ENCODE measurements at places on chromosomes 3 and 15.

- peak; percentile 9 for DNase-seq
Measured at GRCh38 chr15:63922261-63922904, 88.6 kb upstream of the HERC1 start.

DNA sequence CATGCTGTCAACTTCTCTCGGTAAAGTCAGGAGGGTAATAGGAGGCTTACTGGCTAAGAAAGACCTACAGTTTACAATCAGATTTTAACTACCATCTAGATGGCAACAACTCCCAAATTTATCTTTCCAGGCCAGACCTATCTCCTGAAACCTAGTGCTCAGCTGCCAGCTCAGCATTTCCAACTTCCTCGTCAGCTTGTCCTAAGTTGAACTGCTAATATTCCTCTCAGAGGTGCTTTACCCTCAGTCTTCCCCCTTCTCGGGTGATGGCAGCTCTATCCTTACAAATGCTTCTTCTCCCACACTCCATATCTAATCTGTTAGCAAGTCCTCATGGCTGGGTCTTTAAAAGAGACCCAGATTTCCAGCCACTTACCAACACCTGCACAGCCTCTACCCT, 36.9 kb upstream of the UBE2E2 start:
- DNase-seq = no peak

DNA sequence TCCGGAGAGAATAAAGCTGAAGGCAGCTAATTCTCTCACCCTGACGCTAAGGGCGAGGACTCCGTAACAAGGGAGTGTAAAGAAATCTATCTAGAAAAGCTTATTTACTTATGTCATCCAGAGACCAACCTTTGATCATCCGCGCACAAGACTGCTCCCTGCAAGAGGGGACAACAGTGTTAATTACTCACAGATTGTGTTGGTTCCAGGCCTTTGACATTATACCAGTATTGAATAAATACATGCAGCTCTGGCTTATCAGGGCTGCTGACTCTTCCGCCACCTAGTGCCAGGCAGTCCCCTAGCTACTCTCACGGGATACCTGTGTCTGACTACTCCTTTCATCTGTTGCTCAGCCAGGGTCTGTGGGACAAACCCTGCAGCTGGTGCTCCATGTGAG, 211.7 kb downstream of the DTWD1 start:
- DNase-seq = peak; percentile 21

DNA sequence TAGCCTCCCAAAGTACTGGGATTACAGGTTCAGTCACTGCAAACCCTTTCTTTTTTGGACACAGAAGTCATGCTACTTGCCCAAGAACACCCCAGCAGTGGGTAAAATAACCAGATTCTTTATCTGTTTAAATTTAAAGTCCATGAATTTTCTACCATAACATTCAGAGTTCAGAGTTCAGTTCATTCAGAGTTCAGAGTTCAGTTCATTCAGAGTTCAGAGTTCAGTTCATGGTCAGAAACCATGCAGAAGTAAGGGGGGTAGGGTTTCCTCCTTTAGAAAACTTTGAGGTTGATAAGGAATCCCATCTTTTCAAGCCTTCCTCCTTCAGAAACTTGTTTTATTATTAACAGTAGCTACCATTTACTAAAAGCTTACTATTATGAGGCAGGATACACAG, 43.2 kb downstream of the RAF1 start:
- DNase-seq = no peak

- no peak for DNase-seq
Measured at GRCh38 chr3:193851941-193852674, 259.1 kb downstream of the OPA1 start.

- DNase-seq = no peak
Measured at GRCh38 chr3:169344465-169344864, 319.0 kb downstream of the MECOM start.

GRCh38 chr3:161672478-161672877, 175.9 kb downstream of the OTOL1 start:
- DNase-seq = no peak

DNA sequence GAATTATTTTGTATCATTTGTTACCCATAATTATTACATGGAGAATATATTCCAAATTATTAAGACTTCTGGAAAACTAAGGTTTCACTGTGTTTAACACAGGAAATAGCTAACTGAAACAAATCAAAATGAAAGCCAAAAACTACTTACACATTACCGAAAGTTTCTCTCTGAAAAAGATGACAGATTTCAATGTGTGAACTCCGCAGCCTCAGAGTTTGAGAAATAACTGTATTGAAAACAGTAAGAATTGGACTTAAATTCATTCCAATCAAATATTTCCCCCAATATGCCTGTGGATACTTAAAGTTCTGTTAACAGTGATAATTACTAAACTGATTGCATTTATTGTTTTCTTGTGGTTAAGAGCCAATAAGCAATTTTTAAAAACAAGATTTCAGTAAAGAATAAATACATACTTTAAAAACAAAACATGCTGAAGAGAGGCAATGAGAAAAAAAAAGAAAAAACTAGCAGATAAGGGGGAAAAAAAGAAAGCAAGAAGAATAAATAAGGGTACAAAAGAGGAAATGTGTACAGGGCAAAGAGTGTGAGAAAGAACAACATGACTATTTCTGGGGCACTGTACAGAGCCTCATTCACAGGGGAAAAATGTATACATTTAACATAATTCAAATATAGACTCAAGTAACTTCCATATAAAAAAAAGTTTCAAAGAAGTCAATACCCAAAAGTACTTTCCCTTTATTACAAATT, 30.7 kb downstream of the DENND4A start:
- DNase-seq = no peak

GRCh38 chr3:111915905-111916304, 56.8 kb downstream of the PHLDB2 start:
- peak; percentile 69 for DNase-seq

- DNase-seq = peak; percentile 64
Measured at GRCh38 chr3:99131876-99132275, 230.4 kb upstream of the DCBLD2 start.

- DNase-seq = peak; percentile 70
Measured at GRCh38 chr3:67635257-67635656, 19.2 kb downstream of the SUCLG2 start.

DNA sequence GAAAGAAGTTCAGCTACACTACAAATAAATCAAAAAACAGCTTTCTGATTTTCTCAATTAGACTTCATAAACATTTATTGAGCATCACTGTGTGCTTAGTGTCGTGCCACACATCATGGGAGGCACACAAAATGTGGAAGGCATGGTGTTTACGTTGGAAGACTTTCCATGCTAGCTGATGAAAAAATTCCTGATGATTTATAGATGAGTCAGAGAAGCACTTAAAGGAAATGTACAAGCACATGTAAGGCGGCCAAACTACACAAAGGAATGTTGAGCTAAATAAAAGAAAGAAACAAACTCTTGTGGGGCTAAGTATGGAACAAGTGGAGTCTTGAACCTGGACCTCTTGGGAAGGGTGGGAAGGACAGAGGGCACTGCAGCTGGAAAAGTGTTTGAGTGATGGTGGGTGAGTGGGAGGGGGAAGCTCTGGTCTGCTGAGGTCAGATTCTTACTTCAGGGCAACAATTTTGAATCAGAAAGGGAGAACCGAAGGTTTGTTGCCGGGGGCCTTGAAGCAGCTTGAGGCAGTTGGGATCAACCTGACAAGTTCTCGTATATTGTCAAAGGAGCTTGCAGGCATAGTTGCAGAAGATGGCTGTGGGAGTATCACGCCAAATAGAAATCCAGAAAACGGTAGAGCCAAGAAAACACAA, 66.9 kb downstream of the FOXB1 start:
- DNase-seq = peak; percentile 64

GRCh38 chr3:64410226-64410625, 185.0 kb upstream of the PRICKLE2 start:
- DNase-seq = no peak

DNA sequence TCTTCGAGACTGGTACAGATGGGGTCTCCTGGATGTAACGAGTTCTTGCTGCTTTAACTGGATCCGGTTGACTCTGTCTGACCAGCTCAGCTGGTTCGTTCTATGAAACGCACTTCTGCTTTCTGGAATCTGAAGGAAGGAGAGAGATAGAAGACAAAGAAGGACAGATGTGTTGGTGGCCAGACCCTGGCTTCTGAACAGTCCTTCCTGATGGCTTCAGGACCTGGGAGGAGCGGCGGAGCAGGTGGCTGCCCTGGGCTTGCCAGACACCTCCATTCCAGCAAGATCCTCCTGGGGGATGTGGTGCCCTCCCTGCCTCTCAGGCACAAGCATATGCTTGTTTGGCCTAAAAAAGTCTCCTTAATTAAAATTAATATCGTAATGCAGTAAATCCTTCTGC, 99.9 kb downstream of the APBA2 start:
- DNase-seq = no peak

DNA sequence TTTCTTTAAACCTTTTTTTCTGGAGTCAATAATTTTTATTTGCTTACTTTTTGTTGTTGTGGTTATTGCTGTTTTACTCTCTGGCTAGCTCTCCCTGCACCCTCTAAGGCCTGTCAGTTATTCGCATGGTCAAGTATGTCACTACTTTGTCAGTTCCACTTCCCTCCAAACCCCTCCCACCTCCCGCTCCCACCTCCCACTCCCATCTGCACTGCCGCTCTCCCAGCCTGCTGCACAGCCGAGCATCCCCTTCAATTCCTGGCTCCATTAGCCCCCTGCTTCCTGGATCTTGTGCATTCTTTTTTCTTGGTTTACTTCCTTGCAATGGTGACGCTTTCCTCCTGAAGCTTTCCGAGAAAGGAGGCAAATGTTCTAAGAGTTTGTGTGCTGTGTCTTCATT, 218.0 kb downstream of the XXYLT1 start:
- no peak for DNase-seq

GRCh38 chr15:64146041-64146440, 5.5 kb upstream of the SNX22 start:
- no peak for DNase-seq

DNA sequence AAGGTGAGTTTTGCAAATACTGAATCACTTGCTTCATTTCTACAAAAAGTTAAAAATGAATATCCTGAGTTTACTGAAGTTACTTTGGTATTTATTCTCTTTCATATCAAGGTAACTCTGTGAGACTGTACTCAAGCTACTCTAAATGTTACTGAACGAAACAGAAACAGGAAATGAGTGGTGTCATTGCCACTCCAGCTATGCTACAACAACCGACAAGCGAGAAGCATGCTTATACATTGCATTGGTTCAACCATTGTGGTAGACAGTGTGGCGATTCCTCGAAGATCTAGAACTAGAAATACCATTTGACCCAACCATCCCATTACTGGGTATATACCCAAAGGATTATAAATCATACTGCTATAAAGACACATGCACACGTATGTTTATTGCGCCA, 313.2 kb upstream of the THBS1 start:
- DNase-seq = no peak

DNA sequence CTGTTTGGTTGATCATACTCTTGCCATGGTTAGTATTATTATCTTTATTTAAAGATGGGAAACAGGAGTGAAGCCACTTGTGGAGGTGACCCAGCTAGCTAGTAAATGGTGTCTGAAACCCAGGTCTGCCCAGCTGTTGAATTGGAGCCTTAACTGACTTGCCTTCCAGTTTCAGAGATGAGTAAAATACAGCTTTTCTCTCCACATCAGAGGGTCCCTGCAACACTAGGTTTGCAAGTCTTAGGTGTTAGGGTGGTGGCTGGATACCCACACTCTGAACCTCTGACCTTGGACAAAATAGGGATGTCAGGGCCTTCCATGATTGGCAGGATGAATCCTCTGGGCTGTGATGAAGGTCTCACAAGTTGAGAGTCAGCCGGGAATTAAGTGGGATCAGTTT, 4.1 kb downstream of the FLNB start:
- DNase-seq = no peak

GRCh38 chr15:57061696-57062095, 143.3 kb downstream of the TCF12 start:
- DNase-seq = no peak

- no peak for DNase-seq
Measured at GRCh38 chr15:25233766-25234350, 205.0 kb downstream of the UBE3A start.

DNA sequence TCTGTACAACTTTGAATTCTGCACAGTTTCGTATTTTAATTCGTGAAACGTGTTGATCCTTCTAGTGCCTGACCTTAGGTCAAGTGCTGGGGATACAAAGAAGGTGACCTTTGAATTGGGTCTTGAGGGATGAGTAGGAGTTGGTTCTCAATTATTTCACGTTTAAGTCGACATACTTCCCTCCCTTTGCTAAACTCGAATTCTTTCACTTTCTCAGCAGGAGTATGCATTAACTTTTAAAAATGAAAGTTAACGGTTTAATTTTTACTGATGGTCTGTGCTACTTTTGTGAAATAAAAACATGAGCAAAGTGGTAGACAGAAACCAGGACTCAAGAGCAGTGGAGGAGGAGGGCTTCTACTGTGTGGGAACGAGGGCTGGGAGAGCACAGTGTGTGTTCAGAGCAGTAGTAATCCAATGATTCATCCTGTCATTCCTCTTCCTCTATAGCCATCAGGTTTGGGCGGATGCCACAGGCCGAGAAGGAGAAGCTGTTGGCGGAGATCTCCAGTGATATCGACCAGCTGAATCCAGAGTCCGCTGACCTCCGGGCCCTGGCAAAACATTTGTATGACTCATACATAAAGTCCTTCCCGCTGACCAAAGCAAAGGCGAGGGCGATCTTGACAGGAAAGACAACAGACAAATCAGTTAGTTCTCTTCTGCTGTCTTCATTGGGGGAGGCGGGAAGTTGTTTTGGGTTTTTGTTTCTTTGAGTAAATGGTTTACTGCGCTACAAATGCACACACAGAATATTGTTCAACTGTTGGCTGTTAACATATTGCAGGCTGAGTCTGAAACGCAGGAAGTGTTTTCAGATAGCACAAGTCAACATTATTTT, 78.6 kb upstream of the TSEN2 start:
- no peak for DNase-seq

- DNase-seq = peak; percentile 78
Measured at GRCh38 chr3:94004301-94004910, 24.0 kb downstream of the STX19 start.

- peak; percentile 19 for DNase-seq
Measured at GRCh38 chr15:63210151-63211091, 21.0 kb downstream of the RAB8B start.

DNA sequence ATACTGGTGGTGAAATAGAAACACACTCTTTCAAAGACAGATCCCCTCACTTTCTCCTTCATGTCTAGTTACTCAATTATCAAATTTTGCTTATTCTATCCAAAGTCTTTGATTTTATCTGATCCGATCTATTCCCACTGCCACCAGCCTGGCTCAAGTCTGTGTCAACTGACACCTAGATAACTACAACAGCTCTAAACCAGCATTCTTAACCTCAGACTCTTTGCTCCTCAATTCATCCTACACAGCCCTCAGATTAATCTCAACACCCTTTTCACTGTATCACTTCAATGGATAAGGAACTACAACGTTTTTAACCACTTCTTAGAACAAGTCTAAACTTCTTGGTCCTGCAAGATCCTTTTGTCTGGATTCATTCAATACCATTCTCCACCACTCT, 9.1 kb downstream of the KPNA1 start:
- DNase-seq = no peak

- no peak for DNase-seq
Measured at GRCh38 chr3:64773137-64773536, 85.3 kb upstream of the ADAMTS9 start.

GRCh38 chr15:43941555-43941954, 114.8 kb downstream of the WDR76 start:
- DNase-seq = no peak

GRCh38 chr15:63194880-63195568, 5.6 kb downstream of the RAB8B start:
- no peak for DNase-seq

Data from AG10803 (cell line).